Fibroblast of the conjunctiva (primary cell): ENCODE measurements at places on chromosomes 5 and 9.

DNA sequence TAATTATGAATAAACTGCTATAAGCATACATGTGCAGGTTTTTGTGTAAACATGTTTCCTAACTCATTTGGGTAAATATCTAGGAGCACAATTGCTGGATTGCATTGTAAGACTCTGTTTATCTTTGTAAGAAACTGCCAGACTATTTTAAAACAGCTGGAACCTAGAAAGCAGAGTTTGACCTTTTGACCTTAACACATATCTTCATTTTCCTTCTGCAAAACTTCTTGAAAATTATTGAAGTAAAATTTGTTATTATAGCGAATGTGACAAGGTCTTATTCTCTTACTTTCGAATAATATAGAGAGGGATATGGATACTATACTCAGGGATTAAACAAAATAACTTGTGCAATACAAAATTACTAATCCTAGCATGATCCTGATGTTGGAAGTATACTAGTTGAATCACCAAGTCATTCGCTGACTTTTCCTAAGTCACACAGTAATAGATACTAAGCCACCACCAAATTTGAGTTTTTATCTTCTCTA, 3.2 kb upstream of the ANXA1 start:
- DNase-seq = no peak

GRCh38 chr5:125424402-125425141, 678.1 kb upstream of the ZNF608 start:
- DNase-seq = no peak

- DNase-seq = no peak
Observed at GRCh38 chr5:80275347-80275746, 19.5 kb upstream of the SERINC5 start.

DNA sequence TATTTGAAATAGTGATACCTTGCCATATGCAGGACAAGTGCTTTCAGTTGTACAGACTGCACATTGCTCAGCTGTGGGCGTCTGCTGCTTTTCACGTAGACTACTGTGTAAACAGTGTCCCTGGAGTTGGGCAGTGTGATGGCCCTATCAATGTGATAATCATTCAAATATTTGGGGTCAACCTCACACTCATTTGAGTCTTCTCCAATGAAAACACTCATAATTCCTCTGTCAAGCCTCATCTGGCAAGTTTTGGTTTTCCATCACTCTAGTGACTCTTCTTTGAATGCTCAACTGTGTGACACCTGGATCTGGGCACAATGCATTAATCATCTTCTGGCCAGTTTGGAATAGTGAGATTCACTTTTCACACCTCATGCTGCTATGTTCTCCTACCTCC, 64.4 kb downstream of the UGCG start:
- no peak for DNase-seq

DNA sequence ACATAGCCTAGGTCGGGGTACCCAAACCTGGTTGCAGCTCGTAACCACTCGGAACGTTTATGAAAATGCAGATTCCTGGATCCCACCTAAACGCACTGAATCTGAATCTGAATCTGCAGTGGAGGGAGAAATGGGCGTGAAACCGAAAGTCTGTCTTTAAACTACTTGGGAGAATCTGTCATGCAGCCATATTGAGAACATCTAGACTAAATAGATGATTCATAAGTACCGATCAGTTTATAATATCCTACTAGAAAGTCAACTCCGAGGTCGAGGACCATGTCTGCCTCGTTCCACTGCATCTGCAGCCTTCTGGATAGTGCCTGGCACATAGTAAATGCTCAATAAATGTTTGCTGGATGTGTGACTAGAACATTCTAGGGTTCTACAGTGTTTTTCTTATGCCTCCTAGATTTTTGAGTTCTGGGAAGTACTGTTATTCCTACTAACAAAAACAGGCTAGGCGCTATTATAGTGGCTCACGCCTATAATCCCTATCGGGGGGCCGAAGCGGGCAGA, 632 bp downstream of the COQ4 start:
- no peak for DNase-seq

DNA sequence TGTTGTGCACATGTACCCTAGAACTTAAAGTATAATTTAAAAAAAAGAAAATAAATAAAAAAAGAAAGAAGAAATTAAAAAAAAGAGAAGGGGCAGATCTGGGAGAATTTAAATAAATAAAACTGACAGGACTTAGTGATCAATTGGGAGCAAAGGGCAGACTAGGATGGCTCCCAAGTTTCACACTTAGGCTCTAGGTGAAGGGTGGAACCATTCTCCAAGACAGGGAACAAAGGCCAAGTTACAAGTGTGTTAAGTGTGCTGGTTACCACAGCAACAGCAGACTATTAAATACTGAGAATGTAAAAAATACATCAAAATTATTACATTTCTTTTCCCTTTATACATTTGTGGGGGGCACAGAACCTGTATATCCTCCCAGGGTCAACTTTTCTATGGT, 7.1 kb downstream of the ZDHHC21 start:
- DNase-seq = no peak

GRCh38 chr5:178732281-178732680, 1.8 kb upstream of the ZNF354A start:
- no peak for DNase-seq

DNA sequence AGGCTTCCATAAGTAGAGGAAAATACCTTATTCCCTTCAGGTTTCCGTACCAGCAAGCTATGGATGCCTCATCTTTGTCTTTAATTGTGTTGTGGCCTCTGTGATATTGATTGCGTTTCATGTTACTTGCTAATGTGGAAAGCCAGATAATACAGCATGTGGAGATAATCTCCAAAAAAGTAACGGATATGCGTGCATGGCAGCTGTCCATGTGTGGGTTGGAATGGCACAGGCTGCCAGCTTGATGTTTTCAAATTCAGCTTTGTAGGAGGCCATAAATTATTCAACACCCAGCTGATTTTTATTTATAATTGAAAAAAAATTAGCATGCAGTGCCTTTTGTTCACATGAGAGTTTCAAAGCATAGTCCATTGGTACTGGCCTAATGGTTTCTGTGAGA, 144.9 kb downstream of the GIN1 start:
- DNase-seq = no peak

- DNase-seq = no peak
Observed at GRCh38 chr5:5629607-5629978, 207.1 kb downstream of the ICE1 start.

- DNase-seq = no peak
Observed at GRCh38 chr5:66922881-66923280, 273.7 kb downstream of the CD180 start.

GRCh38 chr9:36039121-36039520, 2.4 kb downstream of the RECK start:
- no peak for DNase-seq

- DNase-seq = peak; percentile 61
Observed at GRCh38 chr9:109733690-109734089, 46.3 kb upstream of the PALM2AKAP2 start.

DNA sequence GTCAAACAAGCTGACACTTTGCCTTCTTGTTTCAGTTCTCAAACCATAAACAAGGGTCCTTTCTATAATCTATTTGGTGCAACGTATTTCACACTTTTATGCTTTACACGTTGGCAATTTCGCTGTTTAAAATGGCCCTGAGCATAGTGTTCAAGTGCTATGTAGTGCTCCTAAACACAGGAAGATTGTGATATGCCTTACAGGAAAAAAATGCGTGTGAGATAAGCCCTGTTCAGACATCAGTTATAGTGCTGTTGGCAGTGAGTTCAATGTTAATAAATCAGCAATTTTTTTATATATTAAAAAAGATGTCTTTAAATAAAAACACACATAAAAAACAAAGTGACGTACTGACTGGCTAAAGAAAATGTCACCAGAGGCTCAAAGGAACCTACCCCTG, 23.9 kb downstream of the CLINT1 start:
- no peak for DNase-seq

DNA sequence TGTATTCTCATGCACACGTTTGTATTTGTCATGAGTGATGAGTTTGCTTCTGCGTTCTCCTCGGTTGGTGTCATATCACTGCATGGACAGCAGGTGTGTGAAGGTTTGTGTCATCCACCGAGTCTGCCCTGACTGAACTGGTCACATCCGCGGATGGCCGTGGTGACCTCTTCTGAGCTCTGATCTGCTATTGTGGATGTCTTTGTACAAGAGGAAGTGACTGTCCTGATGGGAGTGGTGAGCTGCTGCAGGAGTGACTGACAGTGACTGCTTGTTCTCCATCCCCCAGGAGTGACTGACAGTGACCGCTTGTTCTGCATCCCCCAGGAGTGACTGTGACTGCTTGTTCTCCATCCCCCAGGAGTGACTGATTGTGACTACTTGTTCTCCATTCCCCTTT, 69.9 kb downstream of the EHMT1 start:
- no peak for DNase-seq

DNA sequence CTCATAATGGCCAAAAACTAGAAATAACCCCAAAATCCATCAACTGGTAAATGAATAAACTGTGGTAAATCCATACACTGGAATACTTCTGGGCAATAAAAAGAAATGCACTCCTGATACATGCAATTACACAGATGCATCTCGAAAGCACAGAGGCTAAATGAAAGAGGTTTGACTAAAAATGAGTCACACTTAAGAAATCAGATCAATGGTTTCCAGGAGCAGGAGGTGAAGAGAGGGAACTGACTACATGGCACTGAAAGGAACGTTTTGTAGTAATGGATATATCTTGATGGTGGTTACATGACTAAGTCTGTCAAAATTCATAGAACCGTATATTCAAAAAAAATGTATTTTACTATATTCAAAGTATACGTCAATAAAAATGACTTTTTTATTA, 42.4 kb downstream of the STRBP start:
- no peak for DNase-seq

GRCh38 chr9:137880160-137880975, 2.8 kb downstream of the CACNA1B start:
- DNase-seq = no peak

GRCh38 chr5:135237748-135238103, 161.3 kb downstream of the MACROH2A1 start:
- DNase-seq = no peak

DNA sequence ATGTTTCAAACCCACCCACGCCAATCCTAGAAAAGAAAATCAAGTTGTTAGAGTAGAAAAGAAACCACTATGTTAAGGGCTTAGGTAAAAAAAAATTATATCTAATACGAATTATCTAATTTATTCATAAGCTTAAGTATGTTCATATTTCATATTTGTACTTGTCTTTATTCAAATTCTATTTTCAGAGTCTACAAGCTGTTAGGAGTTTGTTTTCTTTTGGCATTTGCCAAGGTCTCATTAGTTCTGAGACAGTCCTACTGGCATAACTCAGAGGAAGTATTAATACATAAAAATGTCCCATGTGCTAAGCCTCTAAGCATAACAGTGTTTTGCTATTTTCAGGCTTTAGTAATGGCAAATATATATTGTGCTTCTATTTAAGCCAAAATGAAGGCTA, 57.6 kb downstream of the STARD4 start:
- DNase-seq = no peak

DNA sequence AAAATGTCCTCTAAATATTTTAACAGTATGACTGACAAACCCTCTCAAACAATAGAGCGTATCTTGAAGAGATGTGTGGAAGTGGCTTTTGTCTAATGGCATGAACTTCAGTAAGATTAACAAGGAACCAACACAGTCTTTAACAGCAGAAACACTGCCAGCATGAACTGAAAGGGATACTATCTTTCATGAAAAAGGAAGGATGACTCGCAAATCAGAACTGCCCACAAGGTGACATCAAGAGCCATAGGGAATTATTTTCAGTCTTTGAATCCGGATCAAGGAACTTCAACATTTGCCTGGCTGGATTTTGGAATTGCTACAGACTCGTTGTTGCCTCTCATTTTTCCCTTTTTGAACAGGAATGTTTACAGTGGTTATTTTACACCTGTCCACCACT, 5.1 kb upstream of the HEXB start:
- DNase-seq = no peak

- DNase-seq = no peak
Observed at GRCh38 chr5:42230839-42231238, 192.4 kb upstream of the GHR start.

DNA sequence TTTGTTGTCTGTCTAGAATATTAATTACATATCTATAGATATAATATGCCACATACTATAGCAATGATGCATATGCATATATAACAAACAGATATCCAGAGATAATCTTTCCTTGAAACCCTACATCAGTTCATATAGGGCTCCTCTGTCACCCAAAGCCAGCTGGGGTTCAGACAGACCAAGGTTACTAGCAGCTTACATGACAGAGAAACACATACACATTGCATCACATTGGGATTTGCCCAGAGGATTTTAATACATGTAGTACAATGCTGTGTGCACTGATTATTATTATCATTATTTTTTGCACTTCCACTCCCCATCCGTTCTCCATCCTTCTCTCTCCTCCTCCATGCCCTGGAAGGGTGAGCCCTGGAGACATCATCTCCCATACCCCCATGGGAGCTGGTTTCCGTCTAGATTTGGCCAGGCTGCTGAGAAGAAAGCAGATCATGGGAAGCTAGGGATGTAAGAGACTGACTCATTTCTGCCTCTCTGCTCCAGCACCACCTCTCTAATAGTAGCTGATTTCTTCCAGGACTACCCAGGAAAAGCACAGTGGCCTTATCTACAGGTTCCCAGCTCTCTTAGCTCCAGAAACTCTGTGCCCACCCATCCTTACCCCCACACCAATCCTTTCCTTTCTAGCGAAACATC, 23.3 kb downstream of the FST start:
- DNase-seq = no peak

DNA sequence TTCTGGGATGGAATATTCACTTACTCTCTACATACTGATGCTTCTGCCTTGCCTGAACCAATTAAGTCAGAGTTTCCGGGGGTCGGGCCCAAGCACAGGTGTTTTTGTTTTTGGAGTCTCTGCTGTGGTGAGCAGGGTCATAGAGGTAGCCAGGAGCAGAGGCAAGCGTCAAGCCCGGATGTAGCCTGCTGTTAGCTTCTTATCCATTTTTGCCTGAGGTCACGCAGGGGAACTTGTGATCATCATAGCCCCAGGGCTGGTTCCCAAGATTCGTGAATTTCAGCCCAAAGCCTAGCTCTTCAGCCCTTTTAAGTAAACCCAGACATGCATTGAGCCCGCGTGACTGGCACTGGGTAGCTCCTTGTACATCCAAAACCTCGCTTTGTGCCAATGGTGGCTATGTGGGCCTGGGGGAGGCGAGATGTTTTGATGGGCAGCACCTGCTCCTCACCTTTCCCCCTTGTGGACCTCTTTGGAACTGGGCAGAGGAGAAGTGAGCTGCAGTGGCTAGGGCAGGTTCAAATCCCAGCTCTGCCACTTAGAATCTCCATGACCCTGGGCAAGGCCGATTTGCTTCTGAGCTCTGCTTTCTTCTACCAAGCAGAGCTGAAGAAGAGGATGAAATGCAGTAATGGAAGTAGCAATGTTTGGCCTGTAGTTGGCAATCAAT, 33.7 kb downstream of the FGF18 start:
- no peak for DNase-seq

DNA sequence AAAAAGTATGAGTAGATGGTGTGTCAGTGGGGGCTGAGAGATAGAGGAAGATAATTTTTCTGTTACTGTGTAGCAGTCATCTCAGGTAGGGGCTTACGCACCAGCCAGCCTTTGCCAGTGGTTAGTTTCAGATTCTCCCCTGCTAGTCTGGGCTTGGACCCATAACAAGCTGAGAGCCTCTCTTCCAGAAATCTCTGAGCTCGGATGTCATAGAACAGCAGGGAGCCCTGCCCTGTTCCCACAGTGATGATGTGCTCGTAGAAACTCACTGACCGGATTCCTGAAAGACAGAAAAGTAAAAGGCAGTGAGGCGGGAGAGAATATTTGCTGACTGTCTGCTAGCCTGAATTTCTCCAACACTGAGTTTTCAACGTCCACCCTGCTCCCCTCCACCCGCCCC, 37.2 kb downstream of the DCAF12 start:
- DNase-seq = no peak
